SK-N-SH treated with all-trans-retinoic acid at 6 μM for 48 hours (cell line): ENCODE measurements at places on chromosomes 5 and 9.
A peak's percentile ranks its signal among the peaks of the same experiment; 100 is the strongest.

- no peak for ATAC-seq
Observed at GRCh38 chr5:150508828-150509227, 897 bp downstream of the NDST1 start.

DNA sequence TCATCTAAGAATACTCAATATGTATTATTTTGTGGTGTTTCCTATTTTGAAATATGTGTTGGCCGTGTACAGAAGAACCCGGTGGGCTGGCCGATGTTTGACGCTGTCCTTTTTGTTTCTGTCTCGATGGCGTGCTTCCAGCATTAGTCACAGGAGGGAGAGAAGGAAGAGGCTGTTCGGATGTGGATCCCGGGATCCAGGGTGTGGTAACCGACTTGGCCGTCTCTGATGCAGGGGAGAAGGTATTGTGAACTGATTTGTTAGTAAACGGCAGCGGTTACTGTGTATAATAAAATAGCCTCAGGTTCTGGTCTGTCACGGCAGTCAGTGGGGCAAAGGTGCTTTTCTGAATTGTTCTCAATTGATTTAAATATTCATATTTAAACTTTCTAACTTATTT lies 275.0 kb downstream of the ARHGEF28 start:
- ATAC-seq = no peak

- no peak for ATAC-seq
Observed at GRCh38 chr9:72537011-72537545, 15.7 kb downstream of the TMC1 start.

DNA sequence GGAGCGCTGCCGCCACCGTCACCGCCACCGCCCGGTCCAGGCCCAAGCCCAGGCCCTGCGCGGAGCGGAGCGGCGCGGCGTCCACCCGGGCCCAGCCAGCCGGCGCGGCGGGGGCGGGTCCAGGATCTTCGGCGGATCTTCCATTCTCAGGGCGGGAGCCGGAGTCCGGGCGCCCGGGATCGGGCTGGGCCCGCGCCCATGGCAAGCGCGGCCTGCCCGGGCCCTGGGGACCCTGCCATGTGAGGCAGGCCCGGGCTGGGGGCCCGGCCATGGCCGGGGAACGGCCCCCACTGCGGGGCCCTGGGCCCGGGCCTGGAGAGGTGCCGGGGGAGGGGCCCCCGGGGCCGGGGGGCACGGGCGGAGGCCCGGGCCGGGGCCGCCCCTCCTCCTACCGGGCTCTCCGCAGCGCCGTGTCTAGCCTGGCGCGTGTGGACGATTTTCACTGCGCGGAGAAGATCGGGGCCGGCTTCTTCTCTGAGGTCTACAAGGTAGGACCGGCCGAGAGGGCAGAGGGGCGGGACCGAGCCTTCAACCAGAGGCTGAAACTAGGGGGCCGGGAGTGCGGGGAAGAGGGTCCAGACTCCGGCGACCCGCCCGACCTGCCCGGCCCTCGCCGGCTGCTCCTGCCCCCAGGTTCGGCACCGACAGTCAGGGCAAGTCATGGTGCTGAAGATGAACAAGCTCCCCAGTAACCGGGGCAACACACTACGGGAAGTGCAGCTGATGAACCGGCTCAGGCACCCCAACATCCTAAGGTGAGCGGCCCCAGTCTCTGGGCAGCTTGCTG lies 482 bp downstream of the TESK1 start:
- ATAC-seq = no peak

DNA sequence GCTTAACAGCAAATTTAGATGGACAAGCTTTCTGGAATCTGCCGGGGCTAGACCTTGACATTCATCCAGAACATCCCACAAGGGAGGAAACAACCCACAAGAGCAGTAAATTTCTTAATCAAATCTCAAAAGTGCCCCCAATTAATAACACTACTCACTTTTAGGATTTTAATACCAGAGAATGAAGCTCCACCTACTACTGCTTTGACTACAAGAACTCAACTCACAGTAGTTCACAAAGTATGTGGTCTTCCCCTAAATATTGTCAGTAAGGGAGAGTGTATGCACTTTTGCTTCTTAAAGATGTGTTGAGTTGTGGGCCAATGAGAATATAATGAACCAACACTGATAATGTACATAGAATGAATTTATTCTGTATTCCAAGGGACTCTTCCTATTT lies 94.7 kb downstream of the EBF1 start:
- no peak for ATAC-seq

- no peak for ATAC-seq
Observed at GRCh38 chr5:158922816-158923215, 176.9 kb downstream of the EBF1 start.

- no peak for ATAC-seq
Observed at GRCh38 chr9:26947736-26948135, 694 bp upstream of the PLAA start.

- peak; percentile 98 for ATAC-seq
Observed at GRCh38 chr5:143536364-143536763, 132.9 kb upstream of the NR3C1 start.

- no peak for ATAC-seq
Observed at GRCh38 chr9:14869671-14870070, 40.6 kb downstream of the FREM1 start.

DNA sequence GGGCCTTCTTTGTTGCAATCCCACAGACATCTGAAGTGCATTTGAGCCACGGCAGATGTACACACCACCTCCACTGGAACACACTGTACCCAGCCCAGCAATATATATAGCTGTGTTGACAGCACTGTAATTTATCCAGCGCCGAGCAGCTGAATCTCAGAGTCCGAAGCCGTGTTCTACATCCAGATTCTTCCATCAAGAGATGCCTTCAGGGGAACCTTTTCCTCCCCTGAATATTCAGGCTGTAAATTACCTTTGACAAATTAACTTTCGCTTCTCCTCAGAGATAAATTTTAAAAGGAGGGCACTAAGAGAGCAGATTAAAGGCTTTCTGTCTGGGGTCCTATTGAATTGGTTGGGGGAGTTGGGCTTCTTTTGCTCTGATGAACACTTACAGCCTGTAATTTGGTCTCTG lies 76.4 kb downstream of the ROR2 start:
- ATAC-seq = no peak

GRCh38 chr5:131968396-131968954 lies 23.0 kb upstream of the MEIKIN start:
- no peak for ATAC-seq

DNA sequence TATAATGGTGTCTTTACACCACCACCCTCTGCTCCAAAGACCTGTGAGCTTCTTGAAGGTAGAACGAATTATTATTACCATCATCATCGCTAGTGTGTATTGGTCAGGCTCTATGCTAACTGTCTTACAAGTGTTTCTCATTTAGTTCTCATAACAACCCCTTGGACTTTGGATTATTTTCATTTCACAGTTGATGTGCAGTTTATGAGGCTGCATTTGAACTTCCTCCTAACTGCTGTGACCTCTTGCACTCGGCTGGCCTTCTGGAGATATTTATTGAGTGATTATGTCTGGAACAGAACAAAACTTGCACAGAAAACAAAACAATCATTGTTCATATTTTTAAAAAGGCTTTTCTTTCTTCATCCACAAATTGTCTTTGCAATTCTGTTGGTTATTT lies 306.3 kb upstream of the SGCD start:
- ATAC-seq = no peak

DNA sequence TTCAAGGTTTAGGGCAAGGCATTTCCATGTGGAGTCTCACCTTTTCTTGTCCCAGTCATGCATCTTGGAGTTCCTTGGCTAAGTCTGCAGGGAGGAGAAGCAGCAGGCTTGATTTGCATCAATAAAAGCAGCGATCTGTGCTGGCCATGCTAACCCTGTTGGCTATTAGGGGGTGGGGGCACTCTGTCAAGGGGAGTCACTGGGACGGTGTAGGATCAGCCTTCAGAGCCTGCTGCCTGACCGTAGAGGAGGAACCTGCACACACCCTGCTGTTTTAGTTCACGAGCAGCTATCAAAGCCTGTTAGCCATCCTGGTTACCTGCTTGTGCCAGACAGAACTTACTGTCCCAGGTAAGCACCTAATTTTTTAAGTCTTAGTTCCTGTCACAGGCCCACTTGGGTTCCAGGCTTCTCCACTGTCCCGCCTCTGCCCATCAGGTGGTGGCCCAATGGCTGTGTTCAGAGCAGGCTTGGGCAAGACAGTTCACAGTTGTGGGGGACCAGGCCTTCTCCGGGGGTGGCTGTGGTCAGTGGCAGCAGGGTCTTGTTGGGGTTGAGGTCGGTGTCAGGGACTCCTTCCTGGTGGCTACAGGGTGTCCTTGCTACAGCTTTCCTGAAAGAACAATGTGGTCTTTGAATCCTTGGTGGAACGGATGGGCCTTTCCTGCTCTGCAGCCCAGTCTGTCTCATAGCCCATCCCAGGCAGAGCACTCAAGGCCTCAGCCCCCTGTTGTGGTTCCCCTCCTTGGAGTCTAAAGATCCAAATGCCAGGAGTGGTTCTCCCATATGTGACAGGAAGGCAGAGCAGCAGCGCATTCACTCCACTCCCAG lies 43.7 kb downstream of the SECISBP2 start:
- ATAC-seq = no peak

- ATAC-seq = no peak
Observed at GRCh38 chr9:105171589-105171988, 72.9 kb upstream of the SLC44A1 start.
